ENCODE measurements at places on chromosomes 3 and 15.

GRCh38 chr3:133792171-133792763 is 13.3 kb upstream of the SRPRB start:
- DNase-seq, result no peak

DNA sequence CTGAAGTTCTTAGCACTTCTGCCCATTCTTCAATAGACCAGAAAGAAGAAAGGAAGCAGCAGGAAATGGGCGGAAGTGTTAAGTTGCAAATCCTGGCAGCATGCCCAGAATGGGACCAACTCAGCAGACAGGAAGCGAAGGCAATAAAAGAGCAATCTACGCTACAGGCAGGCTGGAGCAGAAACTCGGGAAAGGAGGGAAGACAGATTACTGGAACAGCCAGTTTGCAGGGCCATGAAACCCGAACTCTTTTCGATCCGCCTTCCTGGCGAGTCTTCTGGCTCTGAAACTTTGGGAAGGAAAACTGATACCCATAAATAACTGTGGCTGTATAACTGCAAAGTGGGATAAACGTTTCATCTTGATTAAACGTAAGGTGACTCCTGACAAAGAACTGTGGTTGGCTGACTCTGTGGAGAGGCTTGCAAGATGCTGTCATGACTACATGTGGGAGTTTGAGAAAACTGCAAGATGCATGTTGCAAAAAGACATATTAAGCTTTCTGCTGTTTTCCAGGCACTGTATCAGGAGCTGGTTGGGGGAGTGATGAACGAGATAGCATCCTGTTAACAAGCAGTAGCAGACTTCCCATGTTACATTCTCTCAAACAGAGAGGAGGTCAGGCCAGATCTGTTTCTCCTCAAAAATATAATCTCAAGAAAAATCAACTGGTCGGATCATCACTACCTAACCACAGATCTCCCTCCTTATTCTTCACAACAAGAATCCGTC is 67.8 kb downstream of the FMN1 start:
- peak; percentile 78 for DNase-seq

DNA sequence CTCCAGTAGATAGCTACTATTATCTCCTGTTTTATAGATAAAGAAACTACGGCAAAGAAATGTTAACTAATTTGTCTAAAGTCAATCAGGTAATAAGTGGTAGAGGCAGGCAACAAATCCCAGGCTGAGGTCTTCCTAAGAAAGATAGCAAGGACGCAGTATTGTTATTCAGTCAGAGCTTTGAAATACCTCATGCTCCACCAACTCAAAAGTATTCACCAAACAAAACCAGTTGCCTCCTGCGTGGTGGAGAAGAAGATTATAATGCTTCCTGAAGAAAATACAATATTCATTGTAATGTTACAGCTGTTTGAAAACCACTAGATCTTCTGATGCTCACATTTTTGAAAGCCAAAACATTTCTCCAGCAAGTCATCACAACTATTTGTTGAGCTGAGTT is 138.2 kb upstream of the CNTN4 start:
- no peak for DNase-seq

DNA sequence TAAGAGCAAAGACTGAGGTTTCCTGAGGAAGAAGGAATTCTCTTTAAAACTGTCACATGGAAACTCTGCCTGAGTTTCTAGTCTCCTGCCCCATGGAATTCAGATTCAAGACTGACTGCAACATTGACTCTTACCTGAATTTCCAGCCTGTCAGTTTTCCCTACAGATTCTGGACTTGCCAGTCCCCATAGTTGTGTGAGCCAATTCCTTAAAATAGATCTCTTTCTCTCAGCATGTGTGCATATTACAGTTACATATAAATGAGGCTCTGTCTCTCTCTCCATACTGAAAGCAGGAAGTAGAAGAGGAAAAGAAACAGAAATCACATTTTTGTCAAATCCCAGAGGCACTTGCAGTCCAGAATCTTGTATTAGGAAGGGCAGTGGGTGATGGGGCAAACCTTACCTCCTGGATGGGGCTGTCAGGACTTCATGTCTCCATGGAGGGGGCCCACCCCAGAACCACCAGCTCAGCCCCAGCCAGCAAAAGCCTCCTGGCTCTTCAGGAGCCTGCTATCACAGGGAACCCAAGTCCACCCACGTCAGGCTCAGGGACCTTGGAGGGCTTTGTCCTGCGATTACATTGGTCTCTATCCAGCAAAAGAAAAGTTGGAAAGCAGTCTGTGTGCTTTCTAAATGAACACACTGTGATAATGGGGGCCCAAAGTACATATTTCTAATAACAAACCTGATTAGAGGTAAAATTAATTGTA is 18.8 kb upstream of the GOLGA8J start:
- no peak for DNase-seq

- DNase-seq, result no peak
Measured at GRCh38 chr3:137524751-137525150, 239.4 kb upstream of the SOX14 start.

GRCh38 chr15:47300596-47300995 is 416.7 kb upstream of the SEMA6D start:
- DNase-seq, result no peak

- DNase-seq, result no peak
Measured at GRCh38 chr3:95148107-95148506, 1085.2 kb downstream of the NSUN3 start.

DNA sequence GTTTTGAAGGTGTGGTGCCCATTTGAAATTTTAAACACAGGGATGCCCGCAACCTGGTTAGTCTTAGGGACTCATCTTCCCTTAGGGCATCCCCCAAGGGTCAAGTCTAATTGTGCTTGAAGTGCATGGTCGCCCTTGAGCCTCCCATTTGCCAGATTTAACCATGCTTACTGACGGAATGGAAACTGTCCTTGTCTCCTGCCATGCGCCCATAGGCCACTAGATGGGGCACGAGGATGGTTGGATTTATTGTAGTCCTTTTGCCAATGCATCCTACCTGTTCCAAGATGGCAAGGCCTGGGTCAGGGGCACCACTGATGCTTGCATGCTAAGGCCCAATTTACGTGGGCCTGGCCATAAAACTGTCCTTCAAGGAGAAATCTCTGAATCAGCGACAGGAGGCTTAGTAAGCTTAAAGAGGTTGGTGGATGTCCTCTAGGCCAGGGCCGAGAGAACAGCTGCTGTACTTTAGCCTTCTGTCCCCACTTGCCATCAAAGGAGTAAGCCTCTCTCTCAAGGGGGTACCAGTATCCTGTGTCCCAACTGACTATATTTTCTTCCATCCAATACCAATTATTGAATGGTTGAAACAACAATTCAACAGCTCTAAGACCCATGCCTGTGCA is 355.4 kb downstream of the OTOL1 start:
- peak; percentile 39 for DNase-seq

GRCh38 chr3:8443829-8444791 is 57.5 kb upstream of the LMCD1 start:
- peak; percentile 98 for DNase-seq

GRCh38 chr3:129460572-129460971 is 20.5 kb downstream of the IFT122 start:
- no peak for DNase-seq

GRCh38 chr3:2375376-2375775 is 276.7 kb downstream of the CNTN4 start:
- DNase-seq, result no peak

DNA sequence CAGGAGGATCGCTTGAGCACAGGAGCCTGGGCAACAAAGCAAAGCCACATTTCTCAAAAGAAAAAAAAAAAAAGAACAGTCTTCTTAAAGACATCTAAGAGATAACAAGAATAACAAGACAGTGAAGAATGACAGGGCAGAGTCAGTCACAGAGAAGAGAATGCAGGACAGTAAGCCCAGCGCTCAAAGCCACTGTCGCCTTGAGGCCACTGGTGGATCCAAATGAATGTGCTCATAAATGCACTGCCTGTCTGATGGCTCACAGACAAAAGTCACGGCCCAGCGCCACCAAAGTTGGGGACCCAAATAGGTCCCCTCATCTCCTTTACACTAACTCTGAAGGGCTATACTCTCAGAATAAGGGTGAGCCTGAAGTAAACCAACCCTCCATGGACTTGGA is 52.3 kb downstream of the FAM174B start:
- DNase-seq, result no peak

DNA sequence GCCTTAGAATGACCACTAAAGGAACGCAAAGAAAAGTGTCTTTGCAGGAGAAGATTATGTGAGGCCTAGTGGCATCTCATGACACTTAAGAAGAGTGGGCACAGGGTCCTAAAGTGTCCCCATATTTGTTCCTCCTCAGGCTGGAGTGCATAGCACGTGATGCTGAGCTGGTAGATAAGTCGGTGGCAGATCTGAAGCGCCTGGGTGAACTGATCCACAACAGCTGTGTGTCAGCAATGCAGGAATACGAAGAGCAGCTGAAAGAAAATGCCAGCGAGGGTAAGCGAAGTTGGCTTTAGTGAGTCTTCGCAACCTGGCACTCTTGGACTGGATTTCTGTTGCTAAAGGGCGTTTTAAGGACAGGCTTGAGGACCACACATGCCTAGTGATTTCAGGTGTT is 92.6 kb downstream of the CHD2 start:
- no peak for DNase-seq

All from glomerular endothelial cell (primary cell).